ENCODE measurements at places on chromosomes 16 and 17.

DNA sequence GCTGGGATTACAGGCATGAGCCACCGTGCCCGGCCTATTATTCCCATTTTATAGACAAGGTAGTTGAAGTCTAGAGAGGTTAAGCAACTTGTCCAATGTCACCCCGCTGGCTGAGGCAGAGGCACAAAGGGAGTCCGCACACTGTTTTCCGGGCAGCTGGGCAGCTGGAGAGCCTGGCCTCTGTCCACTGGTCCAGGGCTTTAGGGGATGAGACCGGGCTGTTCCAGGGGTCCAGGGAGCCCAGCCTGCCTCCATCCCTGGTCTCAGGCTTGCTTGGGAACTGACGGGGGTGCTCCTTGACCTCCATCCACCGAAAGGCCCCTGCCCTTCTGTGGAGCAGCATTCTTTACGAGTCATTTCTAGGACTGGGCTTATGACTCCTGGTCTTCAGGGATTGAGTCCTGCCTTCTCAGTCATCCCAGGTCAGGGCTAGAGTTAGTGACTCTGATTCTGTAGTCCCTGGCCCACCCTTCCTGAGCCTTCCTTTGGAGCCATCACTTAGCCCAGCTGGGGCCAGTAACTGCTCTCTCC is 37.5 kb downstream of the SOCS3 start:
- no peak overlapping the region for H3K27ac ChIP-seq
- H3K4me3 ChIP-seq, result no peak overlapping the region
- DNase-seq, result no peak

DNA sequence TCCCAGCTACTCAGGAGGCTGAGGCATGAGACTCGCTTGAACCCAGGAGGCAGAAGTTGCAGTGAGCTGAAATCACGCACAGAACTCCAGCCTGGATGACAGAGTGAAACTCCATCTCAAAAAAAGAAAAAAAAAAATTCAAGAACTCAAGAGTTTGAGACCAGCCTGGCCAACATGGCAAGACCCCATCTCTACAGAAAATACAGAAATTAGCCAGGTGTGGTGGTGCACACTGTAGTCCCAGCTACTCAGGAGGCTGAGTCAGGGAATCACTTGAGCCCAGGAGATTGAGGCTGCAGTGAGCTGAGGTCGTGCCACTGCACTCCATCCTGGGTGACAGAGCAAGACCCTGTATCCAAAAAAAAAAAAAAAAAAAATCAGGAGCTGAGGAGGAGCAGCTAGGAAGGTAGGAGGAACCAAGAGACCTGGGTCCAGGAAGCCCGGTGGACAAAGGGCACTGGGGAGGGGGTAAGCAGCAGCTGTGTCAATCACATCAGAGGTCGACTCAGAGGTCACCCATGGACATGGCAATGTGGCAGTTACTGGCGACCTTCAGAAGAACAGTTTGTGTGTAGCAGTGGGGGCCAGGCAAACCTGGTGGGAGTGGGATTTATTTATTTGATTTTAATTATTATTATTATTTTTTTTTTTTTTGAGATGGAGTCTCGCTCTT is 11.1 kb upstream of the PRM1 start:
- H3K27me3 ChIP-seq, result no peaks in the 10 kb centered on the region
- peaks cover 5% of the 10 kb centered on the region for H3K4me1 ChIP-seq
- H3K27ac ChIP-seq, result no peak overlapping the region

- H3K27me3 ChIP-seq, result no peaks in the 10 kb centered on the region
- H3K27ac ChIP-seq, result no peak overlapping the region
- DNase-seq, result no peak
- H3K4me3 ChIP-seq, result no peak overlapping the region
- no peaks in the 10 kb centered on the region for H3K36me3 ChIP-seq
- H3K4me1 ChIP-seq, result no peaks in the 10 kb centered on the region
Observed at GRCh38 chr17:72967277-72967970, 125.1 kb downstream of the SLC39A11 start.

DNA sequence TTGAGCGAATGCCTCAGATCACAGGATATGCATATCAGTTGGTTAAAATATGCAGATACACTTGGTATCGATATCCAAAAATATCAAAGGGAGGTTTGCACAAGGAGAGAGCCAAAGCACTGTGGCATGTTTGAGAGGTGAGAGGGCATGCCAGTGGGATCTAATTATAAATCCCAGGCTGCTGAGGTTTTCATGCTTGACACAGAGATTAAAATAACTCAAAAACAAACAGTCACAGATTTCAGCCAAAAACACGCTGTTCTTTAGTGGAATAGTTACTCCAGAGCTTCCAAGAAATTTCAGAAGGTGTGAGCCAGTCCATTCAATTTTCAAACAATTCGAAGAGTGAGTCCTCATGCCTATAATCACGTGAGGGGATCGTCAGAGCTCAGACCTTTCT is 477.9 kb downstream of the SOX9 start:
- DNase-seq, result no peak
- no peak overlapping the region for H3K4me3 ChIP-seq
- H3K27ac ChIP-seq, result peak overlapping the region; percentile 71
- H3K27me3 ChIP-seq, result no peaks in the 10 kb centered on the region

GRCh38 chr16:30511509-30511908 is 14.9 kb downstream of the ZNF768 start:
- no peaks in the 10 kb centered on the region for H3K27me3 ChIP-seq
- H3K27ac ChIP-seq, result no peak overlapping the region
- H3K4me1 ChIP-seq, result no peaks in the 10 kb centered on the region
- no peak for DNase-seq

GRCh38 chr16:25481636-25482035 is 210.1 kb upstream of the HS3ST4 start:
- H3K36me3 ChIP-seq, result no peaks in the 10 kb centered on the region
- H3K4me1 ChIP-seq, result no peaks in the 10 kb centered on the region
- H3K4me3 ChIP-seq, result no peak overlapping the region
- no peak overlapping the region for H3K27ac ChIP-seq
- no peak for DNase-seq
- H3K27me3 ChIP-seq, result no peaks in the 10 kb centered on the region

All from thoracic aorta (tissue), 2 donors.